T1000 (cell line): ENCODE measurements at places on chromosomes 16 and 17.

DNA sequence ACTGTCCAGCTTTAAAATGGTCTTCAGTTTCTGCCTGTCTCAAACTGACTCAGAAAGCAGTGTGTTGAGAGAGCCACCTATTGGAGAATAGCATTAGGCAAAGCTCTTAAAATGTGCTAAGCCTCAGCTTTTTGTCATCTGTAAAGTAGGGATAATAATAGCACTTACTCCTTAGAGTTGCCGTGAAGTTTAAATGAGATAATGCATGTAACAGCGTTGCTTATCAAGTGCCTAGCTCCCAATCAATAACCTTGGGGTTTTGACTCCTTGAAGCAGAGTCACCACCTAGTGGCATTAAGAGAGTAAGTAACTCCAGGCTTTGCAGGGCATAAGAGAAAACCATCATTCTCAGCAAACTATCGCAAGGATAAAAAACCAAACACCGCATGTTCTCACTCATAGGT lies 163.3 kb downstream of the HS3ST2 start:
- DNase-seq: no peak

- peak; percentile 25 for DNase-seq
Observed at GRCh38 chr16:2159175-2159838, 3.7 kb downstream of the TRAF7 start.

DNA sequence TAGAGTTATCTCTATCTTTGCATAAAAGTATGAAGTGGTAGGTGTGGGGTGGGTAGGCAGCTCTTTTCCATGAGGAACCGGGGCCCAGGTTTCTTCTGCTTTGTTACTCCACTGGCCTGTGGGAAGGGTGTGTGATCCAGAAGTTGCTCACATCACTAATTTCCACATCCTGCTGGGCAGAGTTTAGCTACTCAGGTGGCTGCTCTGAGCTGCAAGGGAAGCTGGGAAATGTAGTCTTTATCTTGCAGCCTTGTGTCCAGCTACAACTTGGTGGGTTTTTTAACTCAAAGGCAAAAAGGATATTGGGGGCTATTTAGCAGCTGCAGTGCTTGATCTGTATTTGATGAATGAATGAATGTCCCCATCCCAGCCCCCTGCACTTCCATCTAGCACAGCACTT lies 335.3 kb downstream of the SNX29 start:
- DNase-seq: no peak

DNA sequence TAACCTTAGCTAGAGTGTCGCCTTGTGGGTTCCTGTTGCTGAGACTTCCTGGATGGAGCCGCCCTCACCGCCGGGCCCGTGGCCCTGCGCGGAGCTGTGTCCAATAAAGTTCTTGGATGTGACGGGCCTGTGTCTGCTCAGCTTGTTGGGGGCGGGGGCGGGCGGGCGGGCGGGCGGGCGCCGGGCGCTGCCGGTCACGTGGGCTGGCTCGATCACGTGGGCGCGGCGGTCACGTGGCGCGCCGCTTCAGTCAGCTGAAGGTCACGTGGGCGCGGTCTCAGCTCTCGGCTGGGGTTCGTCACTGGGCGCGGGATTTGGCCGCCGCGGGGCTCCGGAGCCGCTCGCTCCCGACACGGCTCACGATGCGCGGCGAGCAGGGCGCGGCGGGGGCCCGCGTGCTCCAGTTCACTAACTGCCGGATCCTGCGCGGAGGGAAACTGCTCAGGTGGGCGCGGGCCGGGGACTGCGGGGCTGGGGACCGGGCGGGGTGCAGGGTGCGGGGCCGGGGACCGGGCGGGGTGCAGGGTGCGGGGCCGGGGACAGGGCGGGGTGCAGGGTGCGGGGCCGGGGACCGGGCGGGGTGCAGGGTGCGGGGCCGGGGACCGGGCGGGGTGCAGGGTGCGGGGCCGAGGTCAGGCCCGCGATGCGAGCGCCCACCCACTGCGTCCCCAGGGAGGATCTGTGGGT lies at the start of gene AMDHD2:
AMDHD2 (plus strand) TSS at position 275 of the 687 bp plus-strand sequence; CDS start at position 363, 88 bp downstream.
- peak; percentile 90 for DNase-seq

- no peak for DNase-seq
Observed at GRCh38 chr17:31492880-31493655, 101.6 kb downstream of the RAB11FIP4 start.

DNA sequence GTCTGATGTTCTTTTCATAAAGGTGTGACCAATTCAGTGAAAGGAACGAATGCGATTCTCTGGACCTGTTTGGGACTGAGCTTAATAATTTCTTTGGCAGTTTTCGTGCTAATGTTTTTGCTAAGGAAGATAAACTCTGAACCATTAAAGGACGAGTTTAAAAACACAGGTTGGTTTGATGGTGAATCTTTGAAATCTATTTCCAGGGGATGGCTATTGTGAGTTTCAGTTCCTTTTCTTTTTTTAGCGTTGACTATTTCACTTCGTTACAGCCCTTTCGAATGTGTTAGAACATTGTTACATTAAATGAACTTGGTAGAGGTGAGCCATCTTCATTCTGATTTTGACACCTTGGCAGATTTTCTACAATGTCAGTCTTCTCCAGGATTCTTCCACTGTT lies 1.2 kb downstream of the TNFRSF17 start:
- no peak for DNase-seq

DNA sequence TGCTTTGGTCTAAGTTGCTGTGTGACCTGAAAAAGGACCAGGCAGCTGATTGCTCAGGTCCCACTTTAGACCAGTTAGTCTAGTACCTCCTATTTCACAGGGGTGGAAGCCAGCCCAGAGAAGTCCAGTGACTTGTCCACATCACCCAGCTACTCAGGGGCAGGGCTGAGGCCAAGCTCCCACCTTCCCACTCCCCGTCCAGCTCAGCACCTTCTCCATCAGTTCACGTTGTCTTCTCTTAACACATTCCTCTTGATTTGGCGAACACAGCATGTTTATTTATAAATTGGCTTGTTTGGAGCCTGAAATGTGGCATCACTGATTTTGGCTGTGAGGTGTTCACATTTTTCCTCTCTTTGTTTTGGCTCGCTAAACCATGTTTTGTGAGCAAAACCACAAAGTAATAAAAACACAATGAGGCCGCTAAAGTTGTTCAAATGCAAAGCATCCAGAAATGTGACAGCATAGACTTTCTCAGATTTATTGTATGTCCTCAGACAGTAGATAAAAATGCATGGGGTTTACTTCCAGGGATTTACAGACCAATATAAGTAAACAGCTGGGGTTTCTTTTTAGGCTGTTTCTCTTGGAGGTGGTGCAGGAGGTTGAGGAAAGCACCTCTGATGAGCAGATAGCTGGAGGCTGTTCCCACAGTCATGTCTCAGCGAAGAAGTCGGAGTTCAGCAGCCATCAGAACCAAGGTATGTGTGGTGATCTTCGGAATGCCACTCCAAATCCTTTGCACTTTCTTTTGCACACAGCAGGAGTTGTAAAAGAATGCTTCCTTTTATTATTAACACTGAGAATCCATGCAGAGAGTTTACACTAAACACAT lies 88.4 kb downstream of the PLXDC1 start:
- no peak for DNase-seq

GRCh38 chr17:60065136-60065535 lies 13.6 kb downstream of the HEATR6 start:
- DNase-seq: no peak

DNA sequence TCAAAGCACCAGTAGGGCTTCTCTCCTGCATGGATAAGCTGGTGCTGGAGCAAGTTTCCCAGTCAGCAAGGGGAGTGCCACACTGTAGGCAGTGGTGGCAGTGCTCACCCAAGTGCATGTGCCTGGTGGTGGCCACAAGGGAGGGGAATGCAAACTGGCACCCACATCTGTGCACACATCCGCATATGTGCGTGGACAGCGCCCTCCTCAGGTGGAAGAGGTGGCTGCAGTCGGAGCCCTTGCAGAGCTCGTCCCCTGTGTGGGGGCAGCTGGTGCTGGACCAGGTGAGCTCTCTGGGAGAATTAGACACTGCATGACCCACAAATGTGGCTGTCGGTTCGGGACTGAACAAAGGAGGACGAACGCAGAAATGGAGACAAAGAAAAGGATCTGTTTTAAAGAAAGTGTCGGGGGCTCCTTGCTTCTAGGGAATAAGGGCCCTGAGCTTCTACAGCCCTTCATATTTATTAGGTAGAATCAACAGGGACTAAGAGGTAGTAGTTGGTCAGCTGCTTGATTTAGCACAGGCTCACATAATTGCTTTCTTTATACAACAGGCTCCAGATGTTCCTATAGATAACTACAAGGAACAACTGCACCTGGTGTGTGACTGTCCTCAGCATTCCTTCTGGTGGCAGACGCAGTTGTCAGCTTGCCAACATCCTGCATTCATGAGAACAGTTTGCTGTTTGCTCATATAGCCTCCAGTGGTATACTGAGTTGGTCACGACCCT lies 5.3 kb upstream of the ZNF689 start:
- DNase-seq: no peak

DNA sequence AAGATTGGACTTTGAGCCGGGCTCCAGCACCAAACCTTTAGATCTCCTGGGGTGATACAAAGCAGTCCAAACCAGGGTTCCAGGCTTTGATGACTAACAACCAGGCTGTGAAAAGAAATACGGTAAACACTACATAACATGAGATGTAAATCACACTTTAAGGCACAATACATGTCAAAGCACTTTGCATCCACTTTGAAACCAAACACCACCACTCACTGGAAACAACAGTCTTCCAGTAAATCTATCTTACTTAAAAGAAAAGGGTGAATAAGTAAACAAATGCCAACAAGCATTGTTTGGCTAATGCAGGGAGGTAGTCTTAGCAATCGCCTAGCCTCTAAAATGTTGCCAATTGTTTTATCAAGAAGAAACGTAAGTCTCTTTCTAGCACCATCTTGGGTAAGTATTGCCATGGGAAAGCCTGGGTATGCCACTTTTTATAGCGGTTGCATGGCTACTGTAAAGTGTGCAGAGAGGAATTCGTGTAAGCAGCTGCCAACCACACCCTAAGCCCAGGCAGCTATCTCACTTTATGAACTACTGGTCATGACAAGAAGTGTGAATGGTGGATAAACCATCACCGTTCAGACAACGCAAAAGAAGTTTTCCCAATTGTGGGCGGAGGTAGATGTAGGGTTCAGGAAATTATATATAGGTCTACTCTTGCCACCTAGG lies 267.4 kb upstream of the PSMD7 start:
- DNase-seq: no peak

DNA sequence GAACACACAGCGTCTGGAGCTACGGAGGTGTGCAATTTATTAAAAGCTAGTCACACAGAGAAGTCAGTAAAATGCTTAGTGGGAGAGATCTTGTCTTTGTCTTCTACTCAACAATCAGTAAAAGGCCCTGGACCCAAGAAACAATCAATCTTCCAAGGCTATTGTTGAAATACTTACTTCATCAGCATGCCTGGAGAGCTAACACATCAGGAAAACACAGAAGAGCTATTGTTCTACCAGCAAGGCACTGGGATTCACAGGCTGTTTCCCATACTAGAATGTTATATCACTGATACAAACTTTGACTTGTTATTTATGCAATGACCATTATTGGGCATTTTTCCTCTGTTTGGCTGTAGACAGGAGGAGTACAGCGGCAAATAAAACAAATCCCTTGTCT lies 247.8 kb upstream of the ERCC4 start:
- no peak for DNase-seq

GRCh38 chr17:44389723-44390202 lies 314 bp upstream of the ITGA2B start:
- no peak for DNase-seq

DNA sequence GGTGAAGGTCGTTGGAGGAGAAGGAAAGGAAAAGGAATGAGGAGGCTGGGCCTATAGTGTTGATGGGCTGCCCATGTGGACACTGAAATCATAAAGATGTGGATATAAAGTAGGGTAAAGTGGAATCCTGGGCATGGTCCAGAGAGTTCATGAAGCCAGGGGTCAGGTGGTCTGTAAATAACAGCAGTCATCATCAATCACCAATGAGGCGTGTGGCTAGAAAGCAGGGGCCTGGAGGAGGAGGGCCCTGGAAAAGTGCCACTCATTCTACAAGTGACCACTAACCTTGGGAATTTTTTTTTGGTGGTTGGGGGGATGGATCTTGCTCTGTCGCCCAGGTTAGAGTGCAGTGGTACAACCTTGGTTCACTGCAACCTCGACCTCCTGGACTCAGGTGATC lies 115.3 kb upstream of the NOL11 start:
- no peak for DNase-seq

DNA sequence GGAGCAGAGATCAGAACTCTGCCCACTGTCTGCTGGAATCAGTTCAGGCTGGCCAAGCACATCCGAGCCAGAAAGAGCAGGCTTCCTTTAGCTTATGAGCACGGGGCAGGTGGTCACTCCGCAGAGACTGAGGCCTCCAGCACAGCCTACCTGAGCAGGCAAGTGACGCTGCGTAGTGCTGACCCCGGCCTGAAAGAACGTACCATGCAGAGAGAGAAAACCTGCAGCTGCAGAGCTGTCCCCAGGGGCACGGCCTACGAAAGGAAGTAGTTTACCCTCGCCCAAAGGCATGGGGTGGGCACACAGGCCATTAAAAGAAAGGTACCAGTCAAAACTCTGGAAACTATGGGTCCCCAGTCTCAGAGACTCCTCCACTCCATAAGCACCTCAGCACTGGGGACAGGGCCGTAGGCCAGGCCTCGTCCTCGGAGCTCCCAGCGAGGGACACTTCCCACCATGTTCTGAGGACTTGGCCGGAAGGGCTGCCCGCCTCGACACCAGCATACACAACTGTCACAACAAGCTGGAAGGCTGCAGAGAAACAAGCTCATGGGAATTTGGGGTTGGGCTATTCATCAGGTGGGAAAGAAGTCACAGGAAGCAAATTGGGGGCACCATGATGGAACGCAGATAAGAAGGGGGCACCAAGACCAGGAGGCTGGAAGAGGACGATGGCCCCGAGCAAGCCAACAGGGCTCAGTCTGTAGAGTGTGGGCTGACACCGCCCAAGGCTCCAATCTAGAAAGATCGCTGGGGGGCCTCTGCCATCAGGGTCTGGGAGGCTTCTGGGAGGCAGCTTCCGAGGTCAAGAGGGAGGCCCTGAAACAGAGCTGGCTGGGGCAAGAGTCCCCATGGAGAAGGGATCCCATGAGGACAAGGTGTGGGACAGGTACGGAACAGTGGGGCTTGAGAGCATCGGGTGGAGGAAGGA lies 21.2 kb downstream of the MEAK7 start:
- DNase-seq: no peak

DNA sequence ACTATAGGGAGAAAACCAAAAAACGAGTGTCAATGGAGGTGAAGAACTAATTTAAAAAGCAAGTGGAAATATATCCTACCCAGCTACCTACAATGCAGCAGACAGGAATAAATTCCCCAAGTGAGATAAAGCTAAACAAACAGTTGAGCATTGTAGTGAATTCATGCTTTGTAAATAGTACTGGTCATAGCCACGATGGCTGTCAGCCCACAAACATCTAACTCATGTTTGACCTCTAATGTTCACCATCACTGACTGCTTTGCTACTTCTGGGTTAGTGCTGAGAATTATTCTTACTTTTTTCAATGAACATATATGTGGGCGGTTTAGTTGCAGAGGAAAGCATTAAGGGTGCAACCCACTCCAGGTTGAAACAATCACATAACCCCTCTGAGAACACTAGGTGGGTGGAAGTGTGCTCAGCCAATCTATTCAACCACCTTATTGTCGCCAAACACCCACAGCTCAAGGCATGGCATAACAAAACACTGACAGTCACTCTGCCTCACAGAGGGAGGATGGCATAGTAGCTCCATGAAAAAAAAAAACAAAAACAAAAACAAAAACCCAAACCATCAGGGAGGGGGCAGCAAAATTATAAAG lies 264.1 kb downstream of the ZFHX3 start:
- no peak for DNase-seq
